ENCODE measurements at places on chromosomes 1 and 21. TPM values are rescaled to one million over a fixed set of nuclear protein-coding genes. Genes with fewer than 3 reads are reported as not detected.

GRCh38 chr1:19438516-19439195 lies 46.7 kb downstream of the CAPZB start:
- DNase-seq = no peak

- no peak for DNase-seq
Observed at GRCh38 chr1:14521622-14522021, 76.9 kb upstream of the KAZN start.

GRCh38 chr1:237887542-237887941 lies 3.2 kb downstream of the ZP4 start:
- no peak for DNase-seq

The LENEP gene
- not detected for total RNA-seq

GRCh38 chr1:39154553-39155421 lies 49.7 kb upstream of the MACF1 start:
- DNase-seq = no peak

The MTR gene
- total RNA-seq = 52.8 TPM
